Stimulated activated CD8-positive, alpha-beta memory T cell treated with anti-CD3 and anti-CD28 coated beads, Interleukin-7, amount 100 ng/mL, for 1 hour (primary cell): ENCODE measurements at places on chromosomes 1 and 21.

GRCh38 chr1:40926441-40926840 is 53.1 kb upstream of the CTPS1 start:
- DNase-seq = no peak

DNA sequence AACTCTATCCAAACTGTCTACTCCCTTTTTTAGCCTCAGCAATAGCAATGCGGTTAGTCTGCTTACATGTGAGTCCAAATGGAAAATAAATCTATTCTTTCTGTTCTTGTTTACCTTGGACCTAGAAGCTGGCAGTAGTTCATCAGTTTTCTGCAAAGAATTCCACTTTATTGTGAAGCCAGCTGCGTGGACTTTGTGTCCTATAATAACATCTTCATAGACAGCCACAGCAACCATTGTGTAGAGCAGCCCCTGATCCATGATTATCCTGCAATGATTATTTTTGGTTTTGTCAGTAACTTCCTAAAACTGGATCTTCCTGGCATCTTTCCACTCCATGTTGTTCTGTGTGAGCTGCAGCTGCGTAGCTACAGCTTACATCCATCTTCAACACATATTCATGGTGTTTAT is 408.7 kb downstream of the NUF2 start:
- DNase-seq = no peak

DNA sequence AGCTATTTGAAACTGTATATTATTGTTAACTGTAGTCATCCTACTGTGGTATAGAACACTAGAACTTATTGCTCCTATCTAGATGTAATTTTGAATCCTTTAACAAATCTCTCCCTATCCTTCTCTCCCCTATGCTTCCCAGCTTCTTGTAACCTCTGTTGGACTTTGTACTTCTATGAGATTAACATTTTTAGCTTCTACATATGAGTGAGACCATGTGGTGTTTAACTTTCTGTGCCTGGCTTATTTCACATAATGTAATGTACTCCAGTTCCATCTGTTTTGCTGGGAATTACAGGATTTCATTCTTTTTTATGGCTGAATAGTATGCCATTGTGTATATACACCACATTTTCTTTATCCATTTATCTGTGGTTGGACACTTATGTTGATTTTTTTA is 64.5 kb upstream of the KIAA1614 start:
- DNase-seq = no peak

GRCh38 chr1:101148980-101149379 is 87.8 kb upstream of the S1PR1 start:
- no peak for DNase-seq

DNA sequence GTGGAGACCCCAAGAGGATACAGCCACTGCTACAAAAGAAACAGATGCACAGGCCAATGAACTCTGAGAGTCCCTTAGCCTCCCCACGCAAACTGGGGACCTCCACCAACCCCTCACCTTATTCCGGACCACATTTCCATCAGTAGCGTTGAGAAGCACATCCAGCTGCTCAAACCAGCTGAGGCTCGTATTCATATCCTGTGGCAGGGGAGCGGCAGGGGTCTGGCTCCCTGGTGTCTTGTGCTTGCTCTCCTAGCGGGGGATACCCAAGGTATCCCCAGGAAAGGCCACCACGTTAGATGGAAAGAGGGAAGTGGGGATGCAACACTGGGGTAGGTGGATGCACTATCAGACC is 481 bp downstream of the CCDC163 start:
- no peak for DNase-seq

DNA sequence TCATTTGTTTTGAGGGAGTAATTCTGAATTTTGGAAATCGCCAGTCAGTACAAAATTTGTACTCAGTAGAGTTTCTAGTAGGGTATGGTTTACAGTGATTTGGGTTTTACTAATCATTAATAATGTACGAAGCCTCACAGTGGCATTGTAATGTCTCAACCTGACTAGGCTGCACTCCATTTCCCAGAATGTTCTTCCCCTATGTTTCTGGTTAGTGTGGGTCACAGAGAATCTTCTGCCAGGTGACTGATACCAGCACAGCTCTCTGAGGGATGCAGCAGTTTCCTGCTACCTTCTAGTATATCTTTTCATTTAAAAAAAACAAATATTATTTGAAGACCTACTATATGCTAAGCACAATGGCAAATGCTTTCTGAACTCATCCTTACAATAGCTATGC is 112.9 kb downstream of the PTPN14 start:
- no peak for DNase-seq

DNA sequence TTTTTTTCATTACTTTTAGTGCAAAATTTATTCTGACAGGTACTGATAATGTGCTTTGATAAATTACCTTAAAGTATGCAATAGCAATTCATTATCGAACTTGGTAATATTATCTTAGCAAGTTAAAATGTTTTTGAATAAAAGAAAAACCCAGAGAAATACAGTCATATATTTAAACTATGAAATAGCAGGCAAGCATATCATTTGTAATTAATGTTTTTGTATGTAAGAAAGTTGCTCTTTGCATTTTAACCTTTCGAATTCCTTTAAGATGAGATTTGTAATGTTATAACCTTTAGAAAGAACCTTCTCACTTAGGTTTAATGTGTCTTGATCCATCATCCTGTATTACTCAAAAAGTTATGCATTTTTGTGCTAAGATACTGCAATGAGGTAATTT is 585.6 kb downstream of the PTBP2 start:
- no peak for DNase-seq

DNA sequence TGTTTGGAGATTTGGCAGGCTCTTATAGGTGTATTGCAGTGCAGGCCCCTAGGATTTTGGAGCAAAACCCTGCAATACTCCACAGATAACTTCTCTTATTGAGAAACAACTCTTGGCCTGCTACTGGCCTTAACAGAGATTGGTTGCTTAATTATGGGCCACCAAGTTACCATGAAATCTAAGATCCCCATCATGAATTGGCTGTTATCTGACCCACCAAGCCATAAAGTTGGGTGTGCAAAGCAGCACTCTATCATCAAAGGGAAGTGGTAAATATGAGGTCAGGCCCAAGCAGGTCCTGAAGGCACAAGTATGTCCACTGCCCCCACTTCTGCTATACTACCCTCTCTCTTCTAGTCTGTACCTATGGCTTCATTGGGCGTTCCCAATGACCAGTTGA is 130.0 kb upstream of the TNFSF4 start:
- DNase-seq = no peak

GRCh38 chr1:3409366-3410141 is 44.9 kb upstream of the ARHGEF16 start:
- no peak for DNase-seq

DNA sequence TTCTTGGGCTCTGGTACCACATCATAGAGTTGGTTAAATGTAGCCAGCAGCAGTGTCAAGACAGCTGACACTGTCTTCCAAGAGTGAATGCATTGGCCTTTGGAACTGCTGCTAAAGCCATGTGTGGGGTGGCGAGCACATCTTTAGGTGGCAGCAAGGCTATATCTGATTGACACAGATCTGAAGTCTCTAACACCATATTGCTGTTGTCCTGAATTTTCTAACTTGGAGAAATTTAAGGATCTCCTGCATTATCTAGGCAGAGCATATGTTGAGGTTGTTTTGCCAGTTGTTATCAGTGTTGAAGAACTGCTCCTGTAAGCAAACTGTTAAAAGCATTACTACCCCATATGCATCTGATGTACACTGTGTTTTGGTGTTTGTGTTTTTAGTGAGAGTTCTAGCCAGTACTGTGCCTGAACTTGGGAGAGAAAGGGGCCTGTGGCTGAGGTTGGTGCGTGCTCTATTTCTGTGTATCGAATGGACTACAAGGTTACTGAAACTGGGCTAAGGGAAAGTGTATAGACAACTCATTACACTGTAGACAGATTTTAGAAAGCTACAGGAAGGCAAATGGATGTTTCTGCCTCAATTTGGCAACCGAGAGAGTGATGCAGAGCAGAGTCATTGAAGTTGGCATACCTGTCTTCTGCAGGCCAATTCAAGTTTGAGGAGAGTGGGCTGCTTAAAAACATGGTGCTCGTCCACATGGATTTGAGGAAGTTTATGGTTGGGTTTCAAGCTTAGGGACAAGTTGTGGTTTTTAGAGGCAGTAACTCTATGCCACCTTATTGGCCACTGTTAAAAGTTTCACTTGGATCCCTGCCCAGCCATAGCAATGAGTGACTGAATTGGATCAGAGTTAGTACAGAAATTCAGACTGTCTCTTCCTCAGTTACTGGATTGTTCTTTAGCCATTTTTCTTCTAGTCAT is 16.9 kb downstream of the DYRK3 start:
- DNase-seq = no peak

DNA sequence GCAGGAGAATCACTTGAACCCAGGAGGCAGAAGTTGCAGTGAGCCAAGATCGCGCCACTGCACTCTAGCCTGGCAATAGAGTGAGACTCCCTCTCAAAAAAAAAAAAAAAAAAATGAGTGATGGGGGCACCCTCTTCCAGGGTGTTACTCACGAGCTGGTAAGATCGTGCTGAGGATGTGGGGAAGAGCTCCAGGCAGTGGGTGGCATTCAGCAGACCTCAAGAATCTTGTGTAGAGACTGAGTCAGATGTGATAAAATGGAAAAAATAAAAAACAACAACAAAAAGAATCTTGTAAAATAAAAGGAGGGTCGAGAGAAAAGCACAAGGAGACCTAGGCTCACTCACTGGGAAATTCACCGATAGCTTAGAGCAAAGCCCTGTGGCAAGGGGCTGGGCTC is 38.5 kb downstream of the EPHA2 start:
- no peak for DNase-seq

DNA sequence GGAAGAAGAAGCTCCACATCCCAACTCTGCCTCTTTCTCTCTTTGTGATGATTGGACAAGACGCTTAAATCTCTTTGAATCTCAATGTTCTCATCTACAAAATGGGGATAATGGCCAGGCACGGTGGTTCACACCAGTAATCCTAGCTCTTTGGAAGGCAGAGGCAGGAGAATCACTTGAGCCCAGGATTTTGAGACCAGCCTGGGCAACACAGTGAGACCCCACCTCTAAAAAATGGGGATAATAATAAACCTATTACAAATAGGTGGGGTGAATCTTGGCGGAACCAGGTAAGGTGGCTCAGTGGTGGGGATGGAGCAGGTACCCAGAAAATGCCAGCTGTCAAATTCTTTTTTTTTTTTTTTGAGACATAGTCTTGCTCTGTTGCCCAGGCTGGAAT is 29.4 kb upstream of the ARHGEF10L start:
- no peak for DNase-seq

- no peak for DNase-seq
These were observed 26.4 kb downstream of the CNST start for GRCh38 chr1:246592695-246593094.

DNA sequence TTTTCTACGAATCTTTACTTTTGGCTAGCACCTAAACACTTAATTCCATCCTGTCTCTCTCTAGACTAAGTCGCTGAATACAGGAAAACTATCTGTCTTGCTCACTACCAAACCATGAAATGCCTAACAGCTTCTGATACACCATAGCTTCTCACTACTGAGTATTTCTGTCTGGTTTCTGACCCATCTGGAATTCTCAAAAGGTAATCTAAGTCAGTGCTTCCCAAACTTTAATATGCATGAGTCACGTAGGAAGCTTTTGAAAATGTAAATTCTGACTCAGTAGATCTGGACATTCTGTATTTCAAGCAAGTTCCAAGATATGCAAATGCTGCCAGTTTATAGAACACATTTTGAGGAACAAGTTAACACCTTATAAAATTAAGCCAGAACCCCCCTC is 9.2 kb upstream of the OVGP1 start:
- no peak for DNase-seq

- DNase-seq = no peak
These were observed 86.2 kb downstream of the ZBTB18 start for GRCh38 chr1:244137276-244137675.

- no peak for DNase-seq
These were observed 7.5 kb upstream of the KNCN start for GRCh38 chr1:46558966-46559365.

GRCh38 chr21:35905096-35905962 is 155.0 kb downstream of the SETD4 start:
- no peak for DNase-seq

DNA sequence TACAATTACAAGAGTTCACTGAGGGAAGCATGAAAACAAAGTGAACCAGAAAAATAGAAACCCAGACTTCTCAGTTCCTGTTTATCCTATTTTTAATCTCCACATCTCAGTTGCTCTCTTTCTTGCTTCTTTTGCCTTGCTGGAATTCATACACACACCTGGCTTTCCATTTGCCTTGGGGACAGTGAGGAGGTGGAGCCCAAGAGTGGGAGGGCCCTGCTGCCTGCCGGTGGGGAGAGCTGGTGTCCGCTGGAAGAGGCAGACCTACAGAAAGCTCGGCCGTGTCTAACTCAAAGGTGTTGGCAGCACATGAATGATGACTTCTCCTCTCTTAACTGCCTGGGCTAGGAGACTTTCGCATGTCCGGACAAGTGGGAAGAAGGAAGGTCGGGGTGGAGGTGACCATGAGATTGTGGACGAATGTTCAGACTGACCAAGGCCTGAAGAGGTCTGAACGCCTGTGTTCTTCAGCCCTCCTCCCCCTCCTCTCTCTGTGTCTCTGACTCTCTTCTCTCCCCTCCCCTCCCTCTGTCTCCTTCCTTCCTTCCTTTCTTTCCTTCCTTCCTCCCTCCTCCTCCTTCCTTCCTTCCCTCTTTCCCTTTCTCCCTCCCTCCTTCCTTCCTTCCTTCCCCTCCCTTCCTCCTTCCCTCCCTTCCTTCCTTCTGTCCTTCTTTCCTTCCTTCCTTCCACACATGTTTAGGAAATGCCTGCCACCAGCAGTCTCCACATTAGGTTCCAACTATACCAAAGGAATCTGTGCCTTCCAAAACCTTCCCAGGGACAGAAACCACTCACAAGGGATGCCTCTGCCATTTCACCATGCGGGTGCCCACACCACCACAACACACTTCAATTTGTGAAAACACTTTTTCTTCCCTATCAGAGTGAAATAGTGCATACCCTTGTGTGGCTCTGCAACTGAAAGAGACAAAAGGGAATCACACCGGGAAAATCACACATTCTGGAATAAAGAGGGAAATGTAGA is 157.3 kb upstream of the RUNX1 start:
- no peak for DNase-seq

DNA sequence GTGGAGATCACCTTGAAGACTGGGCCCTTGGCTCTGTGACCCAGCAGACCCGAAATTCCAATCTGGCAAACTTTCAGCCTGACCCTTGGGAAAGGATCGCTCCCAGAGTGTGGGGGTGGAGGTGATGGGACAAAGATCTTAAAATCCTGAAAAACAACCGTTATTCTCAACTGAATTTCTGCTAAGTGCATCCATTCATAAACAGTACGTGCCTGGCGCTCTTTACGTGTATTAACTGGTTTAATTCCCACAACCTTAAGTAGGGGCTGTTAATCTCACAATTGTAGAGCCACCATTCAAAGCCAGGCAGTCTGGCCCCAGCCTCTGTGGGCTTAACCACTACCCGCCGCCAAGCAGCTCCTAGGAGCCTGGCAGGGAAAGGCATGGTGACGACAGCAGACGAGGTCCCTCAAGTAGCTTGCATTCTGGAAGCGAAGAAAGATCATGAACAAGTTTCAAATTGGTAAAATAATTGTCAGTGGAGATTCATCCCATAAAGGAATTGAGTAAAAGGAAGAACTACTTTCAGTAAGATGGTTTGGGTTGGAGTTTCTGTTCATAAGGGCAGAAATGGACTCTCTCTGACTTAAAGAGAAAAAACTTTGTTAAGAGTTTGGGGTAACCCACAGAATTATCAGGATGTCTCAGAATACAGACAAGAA is 11.4 kb upstream of the RGS16 start:
- no peak for DNase-seq
